ENCODE measurements at places on chromosomes 12 and 14.

- DNase-seq, result no peak
Measured at GRCh38 chr12:128603573-128604115, 220.1 kb downstream of the SLC15A4 start.

- no peak for DNase-seq
Measured at GRCh38 chr12:44247588-44247987, 411.7 kb downstream of the TMEM117 start.

- no peak for DNase-seq
Measured at GRCh38 chr12:53211476-53212381, 4.7 kb upstream of the ITGB7 start.

DNA sequence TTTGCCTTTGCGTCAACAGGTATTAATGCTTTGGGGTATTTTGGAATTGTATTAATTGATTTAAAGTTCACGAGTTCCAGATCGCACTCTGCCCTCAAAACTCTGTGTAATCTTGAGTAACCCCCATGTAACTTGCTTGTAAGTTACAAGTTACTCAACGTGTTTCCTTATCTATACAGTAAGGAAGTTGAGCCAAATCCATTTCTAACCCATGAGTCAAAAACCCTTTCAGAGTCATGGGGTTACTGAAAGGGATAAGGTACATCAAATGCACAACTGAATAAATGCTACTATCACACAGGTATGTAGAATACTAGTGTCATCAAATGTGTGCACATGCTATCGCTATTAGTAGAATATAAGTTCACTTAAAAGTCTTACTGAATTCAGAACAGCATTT is 28.6 kb upstream of the ADAMTS20 start:
- no peak for DNase-seq

DNA sequence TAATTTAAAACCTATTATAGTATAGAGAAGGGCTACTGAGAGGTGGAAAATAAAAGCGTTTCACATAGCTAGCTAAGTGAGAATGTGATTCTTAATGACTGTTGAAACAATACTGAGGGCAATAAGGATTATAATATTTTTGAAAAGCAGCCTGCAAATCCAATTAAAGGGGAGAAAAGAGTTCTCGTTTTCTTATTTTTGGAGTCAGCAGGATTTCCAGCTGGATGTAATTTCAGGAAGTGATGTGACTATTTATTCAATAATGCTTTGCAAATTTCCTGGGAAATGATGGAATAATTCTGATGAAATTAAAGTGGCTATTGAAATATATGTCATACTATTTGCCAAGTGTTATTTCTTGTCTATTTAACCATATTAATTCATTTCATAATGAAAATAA is 279.1 kb downstream of the AEBP2 start:
- DNase-seq, result no peak

DNA sequence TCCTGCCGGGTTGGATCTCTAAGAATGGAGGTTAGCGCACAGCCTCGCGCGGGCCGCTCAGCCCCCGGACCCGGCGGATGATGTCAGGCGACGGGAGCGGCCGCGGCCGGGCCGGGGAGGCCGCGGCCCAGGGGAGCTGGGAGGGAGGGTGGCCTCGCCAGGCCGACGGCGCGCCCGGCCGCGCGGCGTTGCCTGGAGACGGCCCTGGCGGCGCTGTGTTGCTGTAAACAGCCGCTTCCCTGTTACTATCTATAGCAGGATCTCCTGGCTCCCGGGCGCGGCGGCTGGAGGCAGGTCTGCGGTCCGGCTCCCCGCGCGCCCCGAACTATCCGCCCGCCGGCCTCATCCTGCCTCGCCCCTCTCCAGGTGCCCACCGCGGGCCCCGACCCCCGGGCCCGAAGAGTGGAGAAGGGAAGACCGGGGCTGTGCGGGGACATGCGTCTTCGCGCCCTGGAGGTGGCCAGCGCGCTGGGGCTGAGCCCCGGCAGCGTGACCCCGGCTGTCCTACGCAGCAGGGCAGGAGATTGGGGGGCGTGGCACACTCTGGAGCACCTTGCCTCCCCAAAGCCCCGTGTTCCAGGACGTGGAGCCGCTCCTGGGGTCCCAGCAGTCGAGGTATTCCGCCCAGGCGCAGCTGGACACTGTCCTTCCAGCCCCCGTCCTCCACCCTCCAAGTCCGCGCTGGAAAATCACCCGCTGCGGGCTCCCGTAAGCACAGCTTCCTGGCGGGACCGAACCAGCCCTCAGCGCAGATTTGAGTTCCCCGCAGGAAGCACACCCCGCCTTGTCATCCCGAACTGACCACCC is 1.4 kb upstream of the FOS start:
- peak; percentile 97 for DNase-seq

- no peak for DNase-seq
Measured at GRCh38 chr12:97177481-97177880, 270.4 kb downstream of the NEDD1 start.

DNA sequence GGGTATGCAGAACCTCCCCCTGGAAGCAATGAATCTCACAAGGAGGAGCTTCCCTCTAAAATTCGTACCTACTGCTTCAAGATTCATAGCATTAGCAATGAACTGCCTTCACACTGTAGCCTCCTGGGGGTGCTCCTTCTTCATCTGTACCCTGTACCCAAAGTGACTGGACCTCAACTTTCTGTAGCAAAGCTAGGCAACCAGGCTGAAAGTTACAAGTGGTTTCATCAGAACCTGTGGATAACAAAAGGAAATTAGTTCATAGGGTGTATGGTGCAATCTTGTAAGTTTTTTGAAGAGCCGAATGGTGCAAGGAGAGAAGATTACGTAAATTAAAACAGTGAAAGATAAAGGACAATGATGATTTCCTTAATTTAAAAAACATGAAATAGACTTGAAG is 1541.7 kb upstream of the FLRT2 start:
- no peak for DNase-seq

GRCh38 chr12:53480491-53481442 is 18.5 kb downstream of the MAP3K12 start:
- no peak for DNase-seq

GRCh38 chr12:62191491-62192179 is 68.6 kb upstream of the USP15 start:
- peak; percentile 63 for DNase-seq

GRCh38 chr12:117139025-117139717 is 40.0 kb upstream of the TESC start:
- no peak for DNase-seq

DNA sequence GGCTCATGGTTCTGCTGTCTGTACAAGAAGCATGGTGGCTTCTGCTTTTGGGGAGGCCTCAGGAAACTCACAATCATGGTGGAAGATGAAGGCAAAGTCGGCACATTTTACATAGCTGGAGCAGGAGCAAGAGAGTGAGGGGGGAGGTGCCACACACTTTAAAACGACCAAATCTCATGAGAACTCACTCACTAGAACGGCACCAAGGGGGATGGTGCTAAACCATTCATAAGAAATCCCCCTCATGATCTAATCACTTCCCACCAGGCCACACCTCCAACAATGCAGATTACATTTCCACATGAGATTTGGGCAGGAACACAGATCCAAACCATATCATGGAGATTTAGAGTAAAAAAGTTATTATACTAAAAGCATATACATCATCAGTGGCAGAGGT is 13.6 kb upstream of the LEMD3 start:
- no peak for DNase-seq

GRCh38 chr12:120820884-120821510 is 83.2 kb downstream of the SPPL3 start:
- no peak for DNase-seq

DNA sequence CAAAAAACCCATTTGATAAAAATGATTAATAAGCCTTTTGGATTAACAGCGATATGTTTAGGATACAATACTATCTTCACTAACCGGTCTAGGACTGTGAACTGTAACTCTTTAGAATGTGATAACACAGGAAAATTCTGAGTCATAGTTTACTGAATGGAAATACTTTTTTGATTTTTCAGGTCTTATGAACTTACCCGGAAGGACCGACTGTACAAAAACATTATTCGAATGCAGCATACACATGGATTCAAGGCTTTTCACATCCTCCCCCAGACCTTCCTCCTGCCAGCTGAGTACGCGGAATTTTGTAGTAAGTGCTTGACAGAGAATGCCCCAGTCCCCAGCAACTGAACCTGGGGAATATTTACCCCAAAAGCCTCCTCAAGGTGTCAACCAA is 29.0 kb downstream of the TTLL5 start:
- DNase-seq, result no peak

DNA sequence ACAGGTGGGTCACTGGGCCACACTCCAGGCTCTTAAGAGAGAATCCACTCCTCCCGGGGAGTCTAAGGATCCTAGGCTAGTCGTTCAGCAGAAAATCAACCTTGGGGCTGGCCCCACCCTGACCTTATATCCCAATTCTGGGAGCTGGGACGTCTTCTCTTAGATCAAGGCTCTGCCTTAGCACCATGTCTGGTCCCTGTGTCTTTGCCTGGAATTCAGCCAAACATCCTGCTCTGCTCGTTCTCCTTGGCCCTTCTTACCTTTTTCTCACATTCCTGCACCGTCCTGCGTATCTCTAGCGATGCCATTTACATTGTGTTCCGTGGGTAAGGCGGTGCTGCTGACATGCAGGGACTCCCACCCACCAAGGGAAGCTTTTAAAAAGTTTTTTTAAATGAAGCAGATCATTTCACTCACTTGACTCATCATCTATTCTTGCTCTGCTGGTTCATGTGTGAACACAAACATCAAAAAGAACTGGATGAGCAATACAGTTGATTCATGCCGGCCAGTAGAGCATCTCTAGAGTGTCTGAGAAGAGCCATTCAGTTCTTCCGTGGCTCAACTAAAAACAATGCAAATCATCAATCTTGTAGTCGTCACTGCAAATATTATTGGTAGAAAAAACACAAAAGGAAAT is 50.2 kb downstream of the KCNK13 start:
- no peak for DNase-seq

DNA sequence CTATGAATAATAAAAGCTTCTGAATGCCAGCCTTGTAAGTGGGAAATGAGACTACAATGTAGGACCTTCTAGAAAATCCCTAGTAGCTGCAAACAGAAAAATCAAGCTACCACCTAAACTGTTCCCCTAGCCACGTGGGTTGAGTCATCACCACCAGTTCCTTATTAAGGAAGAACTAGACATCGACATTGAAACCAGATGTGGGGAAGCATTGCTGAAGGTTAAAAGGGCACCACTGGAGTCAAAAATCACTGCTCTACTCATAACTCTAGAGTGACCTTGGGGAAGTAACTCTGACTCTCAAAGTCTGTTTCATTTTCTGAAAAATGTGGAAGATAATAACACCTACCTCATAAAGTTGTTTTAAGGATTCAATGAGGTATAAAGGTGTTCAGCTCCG is 9.4 kb upstream of the CNIH1 start:
- DNase-seq, result no peak

GRCh38 chr14:68247274-68247673 is 427.7 kb downstream of the RAD51B start:
- DNase-seq, result no peak

DNA sequence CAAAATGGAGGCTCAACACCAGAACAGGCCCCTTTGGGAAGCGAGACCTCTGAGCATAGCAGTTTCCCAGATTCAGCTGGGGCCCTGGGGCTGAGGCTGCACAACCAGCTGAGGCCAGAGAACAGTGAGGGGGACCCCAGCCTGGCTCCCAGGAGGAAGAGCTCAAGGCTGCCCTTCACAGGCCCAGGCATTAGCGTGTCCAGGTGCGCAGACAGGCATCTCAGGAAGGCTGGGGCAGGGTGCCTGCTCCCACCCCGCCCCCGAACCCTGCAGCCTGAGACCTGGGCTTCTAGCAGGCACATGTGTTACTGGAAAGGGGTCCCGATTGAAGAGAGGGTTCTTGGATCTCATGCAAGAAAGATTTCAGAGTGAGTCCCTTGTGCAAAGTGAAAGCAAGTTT is 27.2 kb downstream of the CALM1 start:
- no peak for DNase-seq

- DNase-seq, result no peak
Measured at GRCh38 chr12:122467983-122468382, 32.7 kb downstream of the ZCCHC8 start.

DNA sequence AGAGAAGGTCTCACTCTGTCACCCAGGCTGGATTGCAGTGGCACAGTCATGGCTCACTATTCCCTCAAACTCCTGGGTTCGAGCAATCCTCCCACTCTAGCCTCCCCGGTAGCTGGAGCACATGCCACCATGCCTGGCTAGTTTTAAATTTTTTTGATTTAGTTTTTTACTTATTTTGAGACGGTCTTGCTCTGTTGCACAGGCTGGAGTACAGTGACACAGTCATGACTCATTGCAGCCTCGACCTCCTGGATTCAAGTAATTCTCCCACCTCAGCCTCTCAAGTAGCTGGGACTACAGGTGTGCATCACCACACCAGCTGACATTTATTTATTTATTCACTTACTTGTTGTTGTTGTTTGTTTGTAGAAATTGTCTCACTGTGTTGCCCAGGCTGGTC is 22.2 kb upstream of the DIP2B start:
- DNase-seq, result no peak

DNA sequence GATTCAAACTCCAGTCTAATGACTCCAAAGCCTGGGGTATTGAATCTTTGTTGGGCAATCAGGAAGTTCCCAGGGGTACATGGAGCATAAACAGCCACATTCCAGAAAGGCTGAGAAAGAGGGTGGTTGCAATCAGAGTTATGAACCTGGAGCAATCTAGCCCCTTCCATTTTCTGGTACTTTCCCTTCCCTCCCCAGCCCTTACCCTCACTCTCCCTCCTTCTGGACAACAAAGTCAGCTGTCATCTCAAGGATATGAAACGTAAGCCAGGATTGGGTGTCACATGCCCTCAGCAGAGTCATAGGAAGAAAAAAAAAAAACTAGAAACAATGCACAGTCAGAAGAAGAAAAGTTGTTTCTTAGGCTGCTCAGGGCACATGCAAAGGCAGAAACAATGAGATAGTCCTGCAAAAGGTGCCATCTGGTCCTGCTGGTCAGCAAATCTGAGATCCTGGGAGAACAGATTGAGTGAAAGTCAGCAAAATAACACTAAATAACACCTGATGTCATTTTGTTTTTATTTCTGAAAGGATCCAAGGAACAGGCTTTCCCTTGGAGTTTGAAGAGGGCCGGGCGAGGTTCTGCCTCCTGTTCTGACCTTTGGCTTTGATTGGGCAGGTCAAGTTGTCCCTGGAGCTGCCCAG is 27.1 kb downstream of the TMEM229B start:
- no peak for DNase-seq

DNA sequence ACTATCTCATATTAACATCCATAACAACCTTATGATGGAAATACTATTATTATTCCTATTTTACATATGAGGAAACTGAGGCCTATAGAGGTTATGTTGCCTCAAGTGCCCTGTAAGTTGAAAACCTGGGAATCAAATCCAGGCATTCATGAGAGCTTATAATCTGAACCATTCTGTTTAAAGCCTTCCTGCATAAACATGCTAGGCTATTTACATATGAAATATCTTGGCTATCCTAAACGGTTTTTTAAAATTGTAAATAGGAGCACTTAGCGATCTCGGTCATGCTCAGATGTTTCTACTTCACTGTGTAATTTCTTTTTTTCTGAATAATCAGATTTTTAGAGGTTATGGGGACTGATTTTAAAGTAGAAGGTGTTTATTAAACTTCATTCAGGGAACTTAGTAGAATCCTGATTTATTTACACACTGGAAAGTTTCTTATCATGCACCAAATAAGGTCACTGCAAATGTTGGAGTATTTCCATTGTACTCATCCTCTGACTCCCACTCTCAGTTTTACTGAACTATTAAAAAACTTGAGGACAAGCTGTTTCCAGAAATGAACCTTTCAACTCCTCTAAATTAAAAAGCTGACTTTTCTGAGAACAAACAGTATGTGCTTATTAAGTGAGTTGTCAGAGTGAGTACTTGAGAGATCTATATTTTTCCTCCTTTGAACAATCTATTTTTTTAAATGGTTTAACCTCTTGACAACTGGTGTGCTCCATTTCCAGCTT is 141.7 kb downstream of the PIK3C2G start:
- DNase-seq, result no peak

- no peak for DNase-seq
Measured at GRCh38 chr14:82642425-82642824, 1108.8 kb upstream of the SEL1L start.

GRCh38 chr14:69493791-69494190 is 9.3 kb downstream of the PLEKHD1 start:
- no peak for DNase-seq
